Stimulated activated CD4-positive, alpha-beta T cell treated with anti-CD3 and anti-CD28 coated beads, Interleukin-1b, Interleukin-23, amount 100 ng/mL, for 24 hours (primary cell): ENCODE measurements at places on chromosomes 5 and 9.

- no peak for DNase-seq
Measured at GRCh38 chr9:108953983-108954574, 19.9 kb downstream of the ABITRAM start.

- DNase-seq: no peak
Measured at GRCh38 chr5:68028131-68028727, 187.3 kb upstream of the PIK3R1 start.

DNA sequence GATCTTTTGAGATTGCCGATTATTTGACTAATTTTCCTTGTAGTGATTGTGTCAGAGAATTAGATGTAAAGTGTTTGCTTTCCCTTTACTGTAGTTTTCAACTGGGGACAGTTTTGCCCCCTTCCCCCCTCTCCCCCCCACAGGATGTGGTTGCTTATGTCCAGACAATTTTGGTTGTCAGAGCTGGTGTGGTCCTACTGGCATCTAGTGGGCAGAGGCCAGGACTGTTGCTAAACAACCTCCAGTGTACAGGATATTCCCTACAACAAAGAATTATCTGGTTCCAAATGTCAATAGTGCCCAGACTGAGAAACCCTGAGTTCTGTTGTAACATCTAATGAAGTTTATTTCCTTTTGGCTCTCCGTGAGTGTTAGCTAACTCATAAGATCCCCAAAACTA is 20.0 kb downstream of the TMEFF1 start:
- DNase-seq: no peak

DNA sequence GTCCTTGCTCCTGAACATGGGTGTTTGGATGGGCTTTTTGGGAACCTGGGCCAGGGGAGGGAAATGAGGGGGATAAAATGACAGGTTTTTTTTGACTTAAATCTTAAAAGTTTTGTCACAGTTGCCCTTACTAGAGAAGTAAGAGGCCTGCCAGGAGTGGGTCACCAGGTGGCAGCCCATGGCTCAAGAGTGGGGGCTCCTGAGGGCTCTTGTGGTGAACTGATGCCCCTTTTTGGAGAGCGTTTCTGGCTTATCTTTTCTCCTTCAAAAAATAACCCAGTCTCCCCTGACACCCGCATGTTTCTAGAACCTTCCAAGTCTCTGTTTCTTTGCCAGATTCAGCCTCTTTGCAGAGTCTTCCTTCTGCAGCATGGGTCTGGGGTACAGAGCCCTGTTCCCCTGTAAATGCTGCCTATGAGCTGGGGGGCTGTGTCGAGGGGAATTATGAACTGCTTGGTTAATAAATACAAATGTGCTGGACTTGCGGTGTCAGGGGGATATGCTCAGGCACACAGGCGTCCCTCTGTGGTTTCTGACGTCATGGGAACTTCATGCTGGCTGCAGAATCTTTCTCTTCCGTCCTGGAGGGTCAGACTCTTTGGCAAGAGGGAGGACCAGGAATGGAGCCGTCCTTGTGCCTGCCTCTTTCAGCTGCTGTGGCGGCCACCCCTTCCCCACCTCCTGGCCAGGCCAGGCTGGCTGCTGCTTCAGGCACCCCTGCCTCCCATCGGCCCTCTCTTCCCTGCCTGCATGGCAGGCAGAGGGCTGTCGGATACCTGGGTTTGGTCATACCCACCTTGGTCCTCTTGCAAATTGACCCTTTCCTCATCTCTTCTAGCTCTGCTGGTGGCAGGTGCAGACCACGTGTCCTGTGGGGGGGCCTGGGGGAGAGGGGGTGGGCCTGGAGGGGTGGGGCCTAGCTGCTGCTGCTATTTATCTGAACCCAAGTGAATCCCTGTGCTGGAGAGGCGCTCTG is 30.1 kb downstream of the PTPA start:
- no peak for DNase-seq

DNA sequence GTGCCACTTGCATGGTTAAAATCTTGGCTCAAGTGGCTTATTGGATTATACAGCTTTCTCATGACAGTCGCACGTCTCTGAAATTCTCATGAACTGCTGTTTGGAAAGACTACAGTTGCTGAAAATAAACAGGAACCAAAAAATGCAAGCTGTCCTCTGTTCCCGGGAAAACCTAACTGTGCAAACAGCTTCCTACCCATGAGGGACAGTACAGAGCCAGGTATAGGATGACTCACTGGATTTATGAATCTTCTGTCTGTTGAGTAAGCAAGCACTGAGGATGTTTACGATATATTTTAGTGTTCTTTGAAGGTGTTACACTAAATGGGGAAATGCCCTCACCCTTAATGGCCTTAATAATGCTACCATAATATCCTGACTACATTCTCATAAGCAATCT is 380.3 kb upstream of the TNC start:
- DNase-seq: no peak

- DNase-seq: no peak
Measured at GRCh38 chr9:126879288-126879687, 18.8 kb downstream of the ZBTB34 start.

GRCh38 chr5:43036409-43036808 is 3.7 kb downstream of the ANXA2R start:
- DNase-seq: no peak

DNA sequence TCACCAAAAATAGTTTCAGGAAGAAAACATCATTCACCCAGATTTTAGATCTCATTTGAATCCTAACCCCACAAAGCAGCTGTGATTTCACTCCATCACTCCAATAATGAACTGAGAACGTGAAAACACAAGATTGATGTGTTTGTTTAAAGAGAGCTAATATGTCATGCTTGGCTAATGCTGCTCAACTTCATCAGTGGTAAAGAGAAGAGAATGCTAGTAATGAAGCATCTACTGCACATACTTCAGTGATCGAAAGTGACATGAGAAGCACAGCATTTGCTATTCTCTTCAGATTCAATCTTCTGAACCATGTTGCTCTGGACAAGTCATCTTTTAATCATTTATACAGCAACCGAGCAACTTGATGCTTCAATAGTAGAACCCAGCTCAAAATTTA is 874.7 kb downstream of the EFNA5 start:
- DNase-seq: no peak

DNA sequence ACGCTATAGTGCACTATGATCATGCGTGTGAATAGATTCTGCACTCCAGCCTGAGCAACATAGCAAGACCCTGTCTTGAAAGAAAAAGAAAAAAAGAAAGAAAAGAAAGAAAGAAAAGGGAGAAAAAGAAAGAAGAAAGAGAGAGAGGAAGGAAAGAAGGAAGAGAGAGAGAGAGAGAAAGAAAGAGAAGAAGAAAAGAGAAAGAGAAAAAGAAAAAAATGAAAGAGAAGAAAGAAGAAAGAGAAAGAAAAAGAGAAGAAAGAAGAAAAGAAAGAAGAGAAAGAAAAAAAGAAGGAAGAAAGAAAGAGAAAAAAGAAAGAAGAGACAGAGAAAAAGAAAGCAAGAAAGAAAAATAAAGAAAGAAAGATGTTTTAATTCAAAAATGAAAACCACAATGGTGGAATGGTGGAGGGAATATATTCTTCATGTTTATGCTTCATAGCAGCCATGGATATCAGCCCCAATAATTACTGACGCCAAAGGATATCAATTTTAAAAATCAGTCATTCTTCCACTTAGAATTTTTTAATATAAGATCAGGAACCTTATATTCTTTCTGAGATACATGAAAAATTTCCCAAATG is 168.7 kb upstream of the TBCA start:
- no peak for DNase-seq

DNA sequence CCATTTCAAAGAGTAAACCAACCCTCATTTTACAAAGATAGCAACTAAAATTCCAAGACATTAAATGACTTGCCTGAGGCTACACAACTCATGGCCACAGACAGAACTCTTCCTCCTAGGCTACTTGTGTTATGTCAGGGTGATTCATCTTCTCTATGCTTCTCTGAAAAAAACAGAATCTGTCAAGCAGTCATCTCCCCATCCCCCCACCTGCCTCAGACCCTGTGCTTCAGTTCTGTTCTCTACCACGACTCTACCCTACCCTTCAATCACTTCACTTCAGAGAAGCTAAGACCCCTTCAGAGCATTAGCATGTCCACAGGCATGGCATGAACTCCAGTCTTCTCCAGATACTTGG is 277.7 kb upstream of the PTGER4 start:
- no peak for DNase-seq

DNA sequence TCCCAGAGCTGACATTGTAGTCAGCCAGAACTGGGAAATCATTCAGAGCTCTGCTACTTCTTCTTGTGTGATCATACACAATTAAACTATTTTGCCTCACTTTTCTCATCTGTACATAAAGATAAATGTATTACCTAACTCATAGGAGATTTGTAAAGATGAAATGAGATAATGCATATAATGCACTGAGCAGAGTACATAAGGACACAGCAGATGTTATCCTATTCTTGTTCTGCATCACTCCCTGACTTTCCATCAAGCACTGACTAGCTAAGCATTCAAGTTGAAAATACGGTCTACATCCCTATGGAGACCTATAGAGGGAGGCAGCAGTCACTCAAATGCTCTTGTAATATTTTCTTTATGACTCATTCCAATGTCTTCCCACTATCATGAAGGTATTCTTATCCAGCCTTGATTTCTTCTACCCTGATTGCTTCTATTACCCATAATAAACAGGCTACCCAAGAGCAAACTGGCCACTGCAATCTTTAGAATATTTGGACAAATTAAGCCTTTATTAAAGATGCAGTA is 16.3 kb upstream of the PRR16 start:
- DNase-seq: no peak

- DNase-seq: no peak
Measured at GRCh38 chr5:113336975-113337374, 97.8 kb downstream of the TSSK1B start.

GRCh38 chr5:63483338-63483737 is 478.9 kb downstream of the HTR1A start:
- no peak for DNase-seq

DNA sequence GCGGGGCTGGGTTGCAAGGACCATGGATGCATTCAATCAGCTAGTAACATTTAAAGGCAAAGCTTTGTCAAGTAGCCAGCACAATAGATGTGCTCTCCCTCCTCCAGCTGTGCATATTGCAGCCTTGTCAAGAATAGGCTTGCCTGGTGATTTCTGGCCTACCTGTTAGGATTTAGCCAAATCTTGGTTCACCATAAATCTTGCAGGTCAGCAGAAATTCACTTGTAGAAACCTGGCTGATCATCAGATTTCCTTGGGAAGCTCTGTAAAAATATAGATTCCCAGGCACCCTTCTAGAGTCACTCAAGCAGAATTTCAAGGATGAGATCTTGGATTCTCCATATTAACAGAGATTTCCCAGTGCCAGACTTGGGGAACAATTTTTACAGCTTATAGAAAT is 152.2 kb upstream of the SLC12A2 start:
- no peak for DNase-seq

DNA sequence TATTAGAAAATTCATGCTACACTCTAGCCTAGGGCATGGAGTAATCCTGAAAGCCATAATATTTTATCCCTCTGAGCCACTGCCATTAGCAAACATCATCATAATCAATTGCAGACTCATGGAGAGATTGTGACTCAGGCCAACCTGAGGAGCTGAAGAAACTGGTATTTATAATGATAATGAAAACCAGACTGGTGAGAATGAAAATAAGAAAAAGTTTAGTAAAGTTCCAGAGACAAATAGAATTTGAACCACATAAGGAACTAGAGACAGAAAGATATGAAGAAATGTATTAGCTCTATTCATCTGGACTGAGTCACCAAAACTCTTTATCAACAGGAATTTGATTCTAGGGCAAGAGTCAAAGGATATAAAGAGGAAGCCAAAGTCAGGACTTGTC is 158.7 kb downstream of the DRD1 start:
- DNase-seq: no peak

DNA sequence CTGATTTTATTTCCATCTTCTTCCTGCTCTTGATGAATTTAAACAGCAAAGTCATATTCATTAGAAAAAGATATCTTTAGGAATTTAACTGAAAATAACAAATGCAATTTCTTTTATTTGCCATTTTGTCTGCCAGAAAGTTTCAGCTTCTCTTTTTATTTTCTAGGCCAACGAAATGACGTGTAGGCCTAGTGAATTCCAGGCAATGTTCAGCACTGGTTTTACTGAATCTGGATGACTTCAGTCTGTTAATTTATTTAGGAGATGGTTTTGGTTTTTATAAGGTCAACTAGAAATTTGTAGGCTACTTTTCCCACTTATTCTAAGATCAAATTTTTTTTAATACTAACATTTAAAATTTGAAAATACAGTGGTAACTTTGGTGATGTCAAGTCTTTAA is 129.1 kb upstream of the VCAN start:
- DNase-seq: no peak

GRCh38 chr9:86458191-86458855 is 104.1 kb upstream of the TUT7 start:
- DNase-seq: no peak

GRCh38 chr5:76831110-76831452 is 12.3 kb downstream of the F2RL1 start:
- no peak for DNase-seq

DNA sequence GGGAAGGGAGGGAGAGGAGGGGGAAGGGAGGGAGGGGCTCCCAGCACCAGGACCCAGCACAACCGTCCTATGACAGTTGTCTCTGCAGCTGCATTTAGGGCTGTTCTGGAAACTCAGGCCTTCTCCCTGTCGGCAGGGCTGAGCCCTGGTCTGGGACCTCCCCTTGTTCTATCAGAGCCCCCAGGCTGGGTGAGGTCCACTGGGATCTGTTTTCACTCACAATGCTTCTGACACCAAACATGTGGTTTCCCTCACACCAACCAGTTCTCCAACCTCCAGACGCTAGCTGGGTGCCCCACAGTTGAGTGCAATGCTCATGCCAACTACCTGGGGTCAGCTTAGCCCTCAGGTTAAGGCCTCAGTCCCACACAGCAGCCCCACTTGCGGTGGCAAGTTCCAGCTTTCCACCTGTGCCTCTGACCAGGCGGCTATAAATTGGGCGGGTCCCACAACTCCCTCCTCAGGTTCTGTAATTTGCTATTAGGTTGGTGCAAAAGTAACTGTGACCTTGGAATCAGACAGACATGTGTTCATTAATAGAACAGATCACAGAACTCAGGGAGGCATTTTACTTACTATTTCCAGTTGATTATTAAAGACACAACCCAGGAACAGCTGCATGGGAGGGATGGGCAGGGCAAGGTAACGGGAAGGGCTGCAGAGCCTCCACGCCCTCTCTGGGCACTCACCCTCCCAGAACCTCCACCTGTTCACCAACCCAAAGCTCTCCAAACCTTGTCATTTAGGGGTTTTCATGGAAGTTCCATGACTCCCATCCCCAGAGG is 13.5 kb downstream of the ADAMTS2 start:
- DNase-seq: no peak

DNA sequence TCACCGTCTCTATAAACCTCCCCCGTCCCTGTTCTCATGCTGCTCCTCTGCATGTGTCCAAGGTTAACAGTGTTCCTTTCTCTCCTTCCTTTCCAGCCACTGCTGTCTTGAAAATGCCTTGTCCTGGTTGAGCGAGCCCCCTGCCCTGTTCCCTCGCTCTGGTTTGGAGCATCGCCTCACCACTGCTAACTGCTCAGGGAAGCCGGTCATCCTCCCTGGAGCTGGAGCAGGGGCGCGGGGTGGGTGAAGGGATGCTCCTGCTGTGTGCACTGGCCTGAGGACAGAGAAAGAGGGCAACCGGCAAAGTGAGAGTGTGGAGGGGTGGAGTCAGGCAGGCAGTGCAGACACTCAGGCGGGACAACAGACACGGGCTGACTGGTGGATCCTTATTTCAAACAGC is 19.4 kb downstream of the UBE2QL1 start:
- no peak for DNase-seq

GRCh38 chr5:9335754-9336495 is 209.9 kb downstream of the SEMA5A start:
- DNase-seq: no peak

GRCh38 chr9:114351932-114352331 is 22.3 kb downstream of the ORM2 start:
- no peak for DNase-seq
